ENCODE measurements at places on chromosomes 5 and 9.

DNA sequence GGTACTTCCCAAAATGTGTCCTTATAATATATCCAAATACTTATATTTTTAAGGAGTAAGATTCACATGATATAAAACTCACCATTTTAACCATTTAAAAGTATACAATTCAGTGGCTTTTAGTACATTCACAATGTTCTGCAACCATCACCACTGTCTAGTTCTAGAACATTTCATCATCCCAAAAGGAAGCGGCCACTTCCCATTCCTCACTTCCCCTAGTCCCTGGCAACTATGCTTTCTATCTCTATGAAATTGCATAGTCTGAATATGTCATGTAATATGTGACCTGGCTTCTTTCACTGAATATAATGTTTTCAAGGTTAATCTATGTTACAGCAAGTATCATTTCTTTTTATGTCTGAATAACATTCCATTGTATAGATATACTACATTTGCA, 615.1 kb upstream of the SGCD start:
- no peak for DNase-seq

DNA sequence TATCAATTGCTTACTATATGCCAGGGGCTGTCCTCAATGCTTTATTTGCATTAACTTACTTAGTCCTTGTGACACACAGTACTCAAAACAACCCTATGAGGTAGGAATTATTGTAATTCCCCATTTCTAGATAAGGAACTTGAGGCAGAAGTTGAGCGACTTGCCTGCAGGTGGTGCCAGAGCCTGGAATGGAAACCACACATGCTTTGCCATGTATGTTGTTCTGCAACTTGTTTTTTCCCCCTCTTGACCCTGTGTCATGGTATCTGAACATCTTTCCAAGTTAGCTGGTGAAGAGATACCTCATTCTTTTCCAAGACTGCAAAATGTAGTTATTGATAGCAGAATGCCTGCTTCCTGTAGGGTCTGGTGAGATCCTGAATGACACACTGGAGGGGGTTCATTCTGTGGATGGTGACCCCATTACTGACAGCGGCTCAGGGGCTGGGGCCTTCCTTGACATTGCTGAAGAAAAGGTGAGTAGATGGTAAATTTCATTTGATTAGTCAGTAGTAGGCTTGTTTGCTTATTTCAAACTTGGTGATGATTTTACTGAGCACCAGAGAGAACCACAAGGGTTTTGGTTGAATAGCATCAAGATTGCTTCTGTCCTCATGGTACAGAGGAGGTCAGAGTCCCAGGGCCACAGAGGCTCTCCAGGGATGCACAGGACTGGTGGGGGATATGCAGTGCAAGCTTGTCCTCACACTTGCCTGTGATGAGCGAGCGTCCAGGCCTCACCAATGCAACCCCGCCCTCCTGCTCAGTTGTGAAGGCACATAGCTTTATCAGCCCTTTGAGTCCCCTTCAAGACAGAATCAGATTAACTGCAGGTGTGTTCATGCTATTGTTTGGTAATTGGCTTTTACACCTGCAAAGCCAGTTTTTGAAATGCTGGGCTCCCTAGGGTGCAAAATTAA, 57.0 kb downstream of the COL15A1 start:
- DNase-seq = peak; percentile 67

GRCh38 chr5:8813180-8813579, 732.7 kb downstream of the SEMA5A start:
- DNase-seq = no peak

DNA sequence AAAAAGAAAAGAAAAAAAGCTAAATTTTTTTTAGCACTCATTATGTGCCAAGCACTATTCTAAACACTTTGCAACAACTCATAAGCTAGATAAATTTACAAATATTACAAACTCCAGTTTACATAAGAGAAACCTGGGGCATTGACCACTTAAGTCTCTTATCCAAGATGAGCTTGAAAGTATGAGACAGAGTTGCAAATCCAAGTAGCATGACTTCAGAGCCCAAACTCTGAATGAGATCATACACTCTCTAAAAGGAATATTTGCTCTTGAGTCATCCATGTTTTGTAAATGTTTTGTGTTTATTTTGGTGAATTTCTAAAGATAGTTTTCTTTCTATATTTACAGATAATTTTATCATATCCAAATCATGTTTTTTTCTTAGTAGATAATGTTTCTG, 4.0 kb upstream of the SHOC1 start:
- no peak for DNase-seq

DNA sequence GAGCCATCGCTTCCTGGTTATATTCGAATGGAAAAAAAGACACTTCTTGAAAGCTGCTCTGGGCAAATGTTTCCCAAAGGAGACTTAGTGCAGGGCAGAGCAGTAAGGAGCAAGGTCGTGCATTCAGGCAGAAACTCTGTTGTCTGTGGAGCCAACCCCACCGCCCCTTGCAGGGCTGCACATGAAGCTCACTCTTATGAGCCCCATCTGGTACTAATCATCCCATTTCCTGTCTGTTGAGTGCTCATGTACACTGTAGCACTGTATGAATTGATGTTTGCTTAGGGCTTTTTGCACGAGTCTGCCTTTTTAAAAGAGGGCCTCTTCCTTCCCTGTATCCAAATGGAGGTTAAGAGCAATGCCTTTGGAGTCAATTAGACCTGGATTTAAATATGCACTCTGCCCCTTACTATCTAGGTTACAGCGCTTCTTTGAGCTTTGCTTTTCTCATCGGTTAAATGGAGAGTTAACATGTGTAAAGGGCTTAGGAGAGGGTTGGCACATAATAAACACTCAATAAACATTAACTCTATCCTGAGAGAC, 25.4 kb downstream of the HMHB1 start:
- no peak for DNase-seq

GRCh38 chr9:94627287-94627686, 12.0 kb downstream of the FBP1 start:
- DNase-seq = no peak
